ENCODE measurements at places on chromosomes 6 and 20. TPM values are rescaled to one million over a fixed set of nuclear protein-coding genes. Genes with fewer than 3 reads are reported as not detected.

DNA sequence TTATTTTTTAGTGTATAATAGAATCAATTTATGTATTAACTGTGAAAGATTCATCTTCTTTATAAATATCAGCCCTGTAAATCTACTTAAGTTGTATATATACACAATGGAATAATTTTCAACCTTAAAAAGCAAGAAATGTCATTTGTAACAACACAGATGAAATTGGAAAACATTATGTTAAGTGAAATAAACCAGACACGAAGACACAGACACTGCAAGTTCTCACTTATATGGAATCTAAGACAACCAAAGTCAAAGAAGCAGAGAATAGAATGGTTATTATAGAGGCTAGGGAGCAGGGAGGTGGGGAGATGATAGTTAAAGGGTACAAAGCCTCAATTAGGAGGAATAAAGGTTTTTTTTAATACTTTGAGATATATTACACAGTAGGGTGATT, 1404.4 kb downstream of the HACE1 start:
- no peak for DNase-seq

GRCh38 chr6:123945386-123945785, 141.7 kb downstream of the NKAIN2 start:
- DNase-seq = no peak

DNA sequence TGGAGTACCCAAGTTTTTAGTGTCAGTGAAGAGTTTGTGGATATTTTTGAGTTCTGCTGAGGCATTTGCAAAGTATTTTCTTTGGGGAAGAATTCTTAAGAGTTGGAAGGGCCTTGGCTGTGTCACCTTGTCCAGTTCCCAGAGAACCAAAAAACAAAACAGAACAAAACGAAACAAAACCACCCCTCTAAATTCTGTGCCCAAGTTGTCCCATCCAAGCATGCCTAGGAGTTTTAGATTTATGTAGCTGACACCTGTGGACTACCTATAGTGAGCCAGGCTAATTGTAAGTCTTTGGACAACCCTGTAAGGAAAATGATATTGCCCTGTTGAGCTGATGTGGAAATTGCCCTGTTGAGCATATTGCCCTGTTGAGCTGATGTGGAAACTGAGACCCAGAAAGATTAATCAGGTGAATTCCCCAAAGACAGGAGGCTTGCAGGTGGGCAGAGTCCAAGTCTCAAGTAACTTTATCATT, 1.0 kb upstream of the ECI2 start:
- DNase-seq = no peak

DNA sequence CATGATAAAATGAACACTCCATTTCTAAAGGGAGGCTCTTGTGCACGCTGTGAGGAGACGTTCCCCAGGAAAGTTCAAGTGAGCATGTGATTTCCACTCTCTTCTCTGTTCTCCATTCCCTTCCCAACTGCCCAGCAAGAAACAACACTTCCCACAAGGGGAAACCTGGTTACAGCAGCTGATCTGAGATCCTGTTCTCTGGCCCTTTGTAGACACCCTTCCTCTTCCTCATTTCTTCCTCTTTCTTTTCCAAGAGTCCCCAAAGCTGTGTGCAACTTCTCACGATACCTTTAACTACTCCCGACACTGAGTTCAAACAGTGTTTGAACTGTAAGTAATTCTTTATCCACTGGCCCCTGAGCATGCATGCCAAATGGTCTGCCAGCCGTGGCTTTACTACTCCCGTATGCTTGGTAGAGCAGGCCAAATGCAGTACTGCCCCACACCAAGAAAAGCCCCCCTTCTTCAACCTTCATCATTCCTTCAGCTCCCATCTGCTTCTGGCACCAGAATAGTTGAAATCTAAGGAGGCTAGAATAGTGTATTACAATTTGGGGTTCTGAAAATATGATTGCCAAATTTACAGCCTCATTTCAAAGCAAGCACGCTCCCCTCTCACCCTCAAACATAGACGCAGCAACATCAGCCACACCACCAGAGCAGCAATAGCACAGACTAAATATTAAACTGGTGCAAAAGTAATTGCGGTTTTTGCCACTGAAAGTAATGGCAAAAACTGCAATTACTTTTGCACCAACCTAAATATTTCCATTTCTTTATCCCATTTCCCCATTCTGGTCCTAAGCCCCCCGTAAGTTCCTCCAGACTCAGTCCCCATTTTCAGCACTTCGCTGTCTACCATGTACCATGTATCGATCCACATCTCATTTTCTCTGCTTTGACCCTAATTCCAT, 4.3 kb downstream of the HLA-DMB start:
- DNase-seq = no peak

GRCh38 chr6:26186652-26187051, 99.4 kb downstream of the HFE start:
- DNase-seq = no peak

- DNase-seq = no peak
Observed at GRCh38 chr6:108157981-108158525, 7.8 kb upstream of the NR2E1 start.

- DNase-seq = no peak
Observed at GRCh38 chr20:54237116-54237943, 29.4 kb downstream of the PFDN4 start.

DNA sequence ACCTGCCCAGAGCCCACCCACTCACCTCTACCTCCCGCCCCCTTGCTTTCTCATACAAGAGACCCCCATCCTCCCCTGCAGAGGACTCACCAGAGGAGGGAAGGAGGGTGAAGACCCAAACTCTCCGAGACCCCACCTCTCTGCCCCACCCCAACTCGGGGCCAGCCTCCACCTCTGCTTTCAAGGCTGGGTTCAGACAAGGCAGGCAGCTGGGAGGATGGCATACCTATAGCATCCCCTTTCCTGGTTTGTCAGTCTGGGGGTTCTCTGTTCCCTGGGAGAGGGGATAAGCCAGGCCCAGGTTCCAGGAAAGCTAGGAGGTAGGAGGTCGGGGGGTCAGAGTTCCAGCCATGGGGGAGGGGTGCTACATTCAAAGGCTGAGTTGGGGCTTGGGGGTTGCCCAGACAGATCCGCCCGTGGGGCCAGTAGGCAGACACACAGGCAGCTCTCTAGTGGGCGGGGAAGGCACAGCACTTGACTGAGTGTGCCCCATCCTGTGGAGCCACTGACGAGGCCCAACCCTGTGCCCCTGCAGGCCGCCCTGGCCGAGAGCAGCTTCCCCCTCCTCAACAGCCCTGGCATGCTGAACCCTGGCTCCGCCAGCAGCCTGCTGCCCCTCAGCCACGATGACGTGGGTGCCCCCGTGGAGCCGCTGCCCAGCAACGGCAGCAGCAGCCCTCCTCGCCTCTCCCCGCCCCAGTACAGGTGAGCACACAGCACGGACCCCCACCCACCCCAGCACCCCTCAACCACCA, 40.8 kb upstream of the MDFI start:
- no peak for DNase-seq

- no peak for DNase-seq
Observed at GRCh38 chr6:28282926-28283325, 1.6 kb downstream of the PGBD1 start.

ANKRD6 gene
- 2.7 TPM for total RNA-seq

STX11 gene
- 1.5 TPM for total RNA-seq

C20orf144 gene
- not detected for total RNA-seq

ARHGAP18 gene
- 19.9 TPM for total RNA-seq

CALHM6 gene
- 4.2 TPM for total RNA-seq

SOX18 gene
- 8.9 TPM for total RNA-seq
